AG09309 (cell line): ENCODE measurements at places on chromosomes 16 and 17.

- no peak for DNase-seq
Measured at GRCh38 chr16:31636433-31636832, 108.7 kb downstream of the AHSP start.

DNA sequence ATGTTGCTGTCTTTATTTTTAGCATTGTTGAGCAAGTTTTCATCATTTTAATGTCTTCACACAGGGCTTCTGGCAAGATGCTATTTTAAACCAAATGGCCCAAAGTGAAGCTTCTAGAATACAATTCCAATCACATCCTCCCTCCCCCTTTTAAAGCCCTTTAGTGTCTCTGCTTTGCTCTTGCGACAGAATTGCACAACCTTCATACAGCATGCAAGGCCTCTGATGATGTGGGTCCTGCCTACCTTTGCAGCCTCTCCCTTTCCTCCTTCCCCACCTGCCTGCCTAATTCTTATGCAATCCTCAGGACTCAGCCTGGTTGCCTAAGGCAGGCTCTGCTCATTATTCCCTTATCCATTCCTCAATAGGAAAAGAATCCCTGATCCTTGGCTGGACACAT is 381.7 kb downstream of the SLC39A11 start:
- DNase-seq = no peak

DNA sequence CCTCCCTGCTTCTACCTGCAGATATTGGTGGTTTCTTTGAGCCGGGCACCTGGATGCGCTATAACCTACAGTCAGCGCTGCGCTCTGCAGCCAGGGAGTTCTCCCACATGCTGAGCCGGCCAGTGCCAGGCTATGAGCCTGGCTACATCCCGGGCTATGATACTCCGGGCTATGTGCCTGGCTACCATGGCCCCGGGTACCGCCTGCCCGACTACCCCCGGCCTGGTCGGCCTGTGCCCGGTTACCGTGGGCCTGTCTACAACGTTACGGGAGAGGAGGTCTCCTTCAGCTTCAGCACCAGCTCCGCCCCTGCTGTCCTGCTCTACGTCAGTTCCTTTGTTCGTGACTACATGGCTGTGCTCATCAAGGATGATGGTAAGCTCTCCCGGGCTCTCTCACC is 13.2 kb downstream of the CNTNAP1 start:
- DNase-seq = no peak

- DNase-seq = no peak
Measured at GRCh38 chr16:2498531-2499253, 15.1 kb upstream of the ATP6V0C start.

- DNase-seq = no peak
Measured at GRCh38 chr17:77318491-77319210, 177.9 kb downstream of the SEC14L1 start.

- no peak for DNase-seq
Measured at GRCh38 chr16:54289945-54290832, 3.6 kb upstream of the IRX3 start.

DNA sequence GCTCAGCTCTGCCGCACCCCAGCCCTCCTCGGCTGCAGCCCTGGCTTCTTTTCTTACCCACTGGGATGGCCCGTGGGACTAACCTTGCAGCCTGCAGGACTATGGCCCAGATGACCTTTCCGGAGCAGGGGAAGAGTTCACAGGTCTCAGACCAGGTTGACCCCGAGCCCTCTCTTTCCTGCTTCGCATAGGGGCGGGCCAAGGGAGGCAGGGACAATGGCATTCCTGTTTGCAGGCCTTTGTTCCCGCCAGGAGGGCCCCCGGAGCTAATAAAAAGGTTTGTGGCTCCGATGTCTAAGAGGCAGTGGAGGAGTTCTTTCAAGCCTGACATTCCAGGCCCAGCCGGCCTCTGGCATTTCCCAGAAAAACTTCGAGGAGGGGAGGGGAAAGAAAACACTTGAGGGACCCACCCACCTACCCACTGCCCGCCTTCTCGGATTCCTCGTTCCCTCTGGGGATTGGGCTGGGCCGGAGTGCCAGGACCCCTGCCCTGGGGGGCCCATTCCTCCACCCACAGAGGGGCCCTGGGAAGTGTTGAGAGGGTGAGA is 5.8 kb upstream of the SOCS3 start:
- DNase-seq = no peak

DNA sequence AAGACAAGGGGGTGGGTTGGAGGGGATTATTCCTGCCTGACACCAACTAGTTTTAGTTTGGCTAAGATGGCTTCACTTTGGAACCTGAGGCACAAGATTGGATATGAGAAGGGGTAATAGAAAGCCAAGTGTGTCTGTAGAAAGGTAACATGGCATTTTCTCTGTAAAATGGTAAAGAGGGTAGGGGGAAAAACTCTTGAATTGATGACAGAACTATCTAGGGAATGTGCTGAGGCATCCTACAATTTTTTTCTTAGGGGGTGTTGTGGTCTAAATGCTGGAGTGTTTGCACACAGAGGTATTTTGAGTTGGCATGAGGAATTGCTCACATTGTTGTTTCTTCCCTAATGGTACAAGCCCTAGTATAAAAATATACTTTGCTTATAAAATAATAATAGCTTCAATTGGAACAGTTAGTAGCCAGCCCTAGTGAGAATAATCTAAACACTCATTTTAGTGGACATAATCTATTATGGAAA is 25.8 kb downstream of the YPEL2 start:
- DNase-seq = no peak

DNA sequence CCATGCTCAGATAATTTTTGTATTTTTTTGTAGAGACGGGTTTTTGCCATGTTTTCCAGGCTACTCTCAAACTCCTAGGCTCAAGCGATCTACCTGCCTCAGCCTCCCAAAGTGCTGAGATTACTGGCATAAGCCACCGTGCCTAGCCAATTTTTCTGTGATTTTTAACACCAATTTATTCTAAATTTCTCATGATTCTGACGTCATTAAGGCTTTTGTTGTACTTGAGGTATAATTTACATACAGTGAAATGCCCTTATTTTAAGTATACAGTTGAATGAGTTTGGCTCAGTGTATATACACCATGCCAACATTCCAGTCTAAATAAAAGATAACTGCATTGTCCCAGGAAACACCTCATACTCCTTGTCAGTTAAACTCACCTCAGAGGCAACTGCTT is 77.4 kb downstream of the TMEM132E start:
- no peak for DNase-seq

GRCh38 chr16:2206420-2206779 is 1.1 kb downstream of the MLST8 start:
- no peak for DNase-seq

GRCh38 chr16:73304008-73304774 is 256.3 kb upstream of the ZFHX3 start:
- no peak for DNase-seq

DNA sequence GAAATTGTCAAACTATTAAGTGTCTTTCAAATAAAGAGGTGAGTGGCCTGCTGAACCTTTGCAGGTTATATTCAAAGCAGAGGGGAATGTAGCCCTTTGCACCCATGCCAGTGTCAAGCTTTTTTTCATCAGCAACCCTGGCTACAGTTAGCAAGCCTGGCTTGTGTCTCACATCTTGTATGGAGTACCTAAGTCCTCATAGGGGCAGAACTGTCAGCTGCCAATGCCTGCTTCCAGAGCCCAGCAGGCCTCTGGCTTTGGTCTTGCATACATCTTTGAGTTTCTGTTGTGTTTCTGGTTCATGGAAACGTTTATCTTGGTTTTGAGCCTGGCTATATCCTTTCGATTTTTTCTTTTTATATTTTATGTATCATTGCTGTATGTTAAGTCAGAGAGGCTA is 26.8 kb downstream of the REXO5 start:
- DNase-seq = no peak

DNA sequence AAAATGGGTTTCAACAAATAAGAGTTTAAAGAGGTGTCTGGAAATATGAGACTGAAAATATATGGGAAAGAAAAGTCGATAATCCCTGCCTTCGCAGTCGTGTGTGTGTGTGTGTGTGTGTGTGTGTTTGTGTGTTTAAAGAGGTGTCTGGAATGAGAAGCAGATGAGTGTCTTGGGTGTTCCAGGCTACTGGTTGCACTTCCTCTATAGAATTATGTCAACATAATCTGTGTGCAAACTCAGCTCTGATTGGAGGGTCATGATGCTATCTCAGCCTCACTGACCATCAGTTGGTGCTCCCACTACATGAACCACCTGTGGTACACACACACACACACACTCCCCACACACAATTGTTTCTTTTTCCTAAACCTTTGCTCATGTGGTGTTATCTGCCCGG is 347.3 kb downstream of the NPIPA8 start:
- DNase-seq = no peak

DNA sequence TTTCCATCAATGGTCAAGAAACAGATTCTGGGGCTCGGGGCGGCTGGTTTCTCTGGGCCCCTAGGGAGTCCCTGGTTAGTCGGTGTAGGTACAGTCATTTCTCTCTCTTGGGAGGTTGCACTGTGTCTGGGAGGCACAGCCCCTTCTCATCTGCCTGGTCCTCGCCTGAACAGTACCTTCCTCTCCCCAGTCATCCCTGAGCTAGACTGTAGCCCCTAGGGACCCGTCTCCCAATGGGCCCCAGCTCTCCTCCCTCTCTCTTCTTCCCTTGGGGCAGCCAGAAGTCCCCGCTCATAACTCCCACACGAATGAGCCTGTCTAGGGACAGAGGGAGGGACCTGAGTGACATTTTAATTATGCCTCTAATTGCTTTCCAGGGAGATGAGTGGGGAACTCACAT is 20.2 kb upstream of the CPSF4L start:
- no peak for DNase-seq

DNA sequence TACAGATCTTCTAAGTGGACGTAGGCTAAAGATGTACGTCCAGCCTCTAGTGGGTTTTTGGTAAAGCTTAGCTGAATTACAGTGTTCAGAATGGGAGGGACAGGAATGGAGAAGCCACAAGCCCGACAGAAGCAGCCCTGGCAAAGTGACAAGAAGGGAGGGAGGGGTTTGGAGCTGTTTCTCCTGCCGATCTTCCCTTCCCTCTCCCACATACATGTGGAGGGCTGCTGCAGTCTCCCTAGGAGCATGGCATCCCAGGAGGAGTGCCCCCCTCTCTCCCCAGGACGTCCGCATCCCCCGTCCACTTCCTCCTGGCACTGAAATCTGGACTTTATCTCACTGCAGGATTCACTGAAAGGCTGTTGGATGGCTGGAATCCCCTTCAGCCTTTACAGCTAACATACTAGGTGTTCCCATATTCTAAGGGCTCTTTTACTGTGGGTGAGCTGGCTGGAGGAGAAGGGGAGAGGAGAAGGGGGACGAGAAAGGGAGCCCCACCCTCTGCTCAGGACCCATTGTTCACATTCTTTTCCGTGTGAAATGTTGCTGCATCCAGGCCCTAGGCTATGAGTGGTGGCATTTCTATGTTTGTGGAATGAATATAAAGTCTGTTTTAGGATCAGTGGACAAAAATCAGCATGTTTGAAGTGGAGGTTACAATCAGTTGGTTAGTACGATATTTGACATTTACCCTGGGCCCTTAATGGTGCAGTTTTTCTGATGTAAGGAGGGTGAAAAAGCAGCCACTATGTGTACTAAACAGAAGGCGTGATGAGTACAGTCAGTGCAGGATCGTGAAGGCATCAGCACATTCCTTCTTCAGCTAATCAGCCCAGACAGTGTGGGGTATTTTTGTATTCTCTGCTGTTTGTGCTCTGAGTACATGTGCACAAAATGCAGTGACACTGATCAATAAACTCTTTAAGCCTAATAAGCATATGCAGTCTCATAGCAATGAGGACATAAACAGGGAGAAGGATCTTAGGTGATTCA is 94.6 kb downstream of the SPECC1 start:
- DNase-seq = no peak

GRCh38 chr17:58339755-58340404 is 11.3 kb upstream of the TSPOAP1 start:
- no peak for DNase-seq

- DNase-seq = no peak
Measured at GRCh38 chr16:84699147-84699711, 571 bp upstream of the USP10 start.

DNA sequence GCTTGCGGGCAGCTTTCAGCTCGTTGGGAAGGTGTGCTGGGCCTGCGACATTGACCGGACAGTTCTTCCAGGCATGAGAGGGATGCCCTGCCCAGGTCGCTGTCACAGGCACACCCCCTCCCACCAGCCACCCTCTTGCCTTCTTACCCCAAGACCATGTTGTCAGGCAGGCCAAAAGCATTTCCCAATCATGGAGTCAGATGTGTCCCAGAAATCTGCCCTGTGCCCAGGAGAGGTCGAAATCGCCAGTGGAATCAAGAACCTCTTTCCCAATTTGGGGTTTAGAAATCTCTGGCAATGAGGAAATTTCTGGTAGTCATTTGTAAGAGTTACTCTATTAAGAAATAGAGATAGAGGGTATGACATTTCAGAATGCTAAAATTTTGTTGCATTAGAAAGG is 177.1 kb downstream of the RAB11FIP4 start:
- no peak for DNase-seq

DNA sequence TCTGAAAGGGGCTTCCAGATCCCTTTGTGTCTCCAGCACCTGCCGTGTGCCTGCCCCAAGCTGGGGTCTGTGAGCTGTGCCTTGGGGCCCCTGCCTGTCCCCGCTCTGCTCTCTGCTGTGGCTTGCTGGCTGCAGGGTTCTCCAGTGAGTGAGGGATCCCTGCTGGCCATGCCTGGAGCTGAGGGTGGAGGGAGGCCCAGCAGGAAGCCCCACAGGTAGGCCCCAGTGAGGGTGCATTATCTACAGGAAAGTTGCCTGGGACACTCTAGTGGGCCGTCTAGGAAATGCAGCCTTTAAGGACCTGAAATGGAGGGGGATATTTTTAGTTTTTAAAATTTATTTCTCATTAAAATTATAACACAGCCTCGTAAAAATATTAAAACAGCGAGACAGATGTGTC is 50.9 kb downstream of the JPH3 start:
- DNase-seq = no peak

GRCh38 chr17:81398176-81398831 is 3.0 kb downstream of the BAHCC1 start:
- DNase-seq = no peak

DNA sequence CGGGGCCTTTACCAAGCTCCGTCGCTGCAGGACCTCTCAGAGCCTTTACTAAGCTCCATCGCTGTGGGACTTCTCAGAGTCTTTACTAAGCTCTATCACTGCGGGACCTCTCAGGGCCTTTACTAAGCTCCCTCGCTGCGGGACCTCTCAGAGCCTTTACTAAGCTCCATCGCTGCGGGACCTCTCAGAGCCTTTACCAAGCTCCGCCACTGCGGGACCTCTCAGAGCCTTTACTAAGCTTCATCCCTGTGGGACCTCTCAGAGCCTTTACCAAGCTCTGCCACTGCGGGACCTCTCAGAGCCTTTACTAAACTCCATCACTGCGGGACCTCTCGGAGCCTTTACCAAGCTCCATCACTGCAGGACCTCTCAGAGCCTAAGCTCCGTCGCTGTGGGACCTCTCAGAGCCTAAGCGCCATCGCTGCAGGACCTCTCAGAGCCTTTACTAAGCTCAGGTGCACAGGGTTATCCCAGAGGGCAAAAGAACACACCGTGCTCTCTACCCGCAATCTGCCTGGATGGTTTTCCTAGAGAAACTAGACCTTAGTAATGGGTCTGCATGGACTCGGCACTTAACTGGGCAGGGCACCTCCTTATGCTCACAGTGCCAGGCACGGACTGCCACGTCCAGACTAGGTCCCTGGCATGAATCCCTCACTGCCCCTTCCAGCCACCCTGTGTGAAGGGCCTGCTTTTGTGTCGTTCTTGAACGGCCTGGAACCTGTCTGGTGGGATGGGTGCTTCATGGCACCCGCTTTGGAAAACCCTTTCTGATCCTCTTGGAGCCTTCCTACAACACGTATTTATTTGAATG is 69.2 kb upstream of the DOC2B start:
- DNase-seq = no peak
